ENCODE measurements at places on chromosomes 6 and 20. TPM values are rescaled to one million over a fixed set of nuclear protein-coding genes. Genes with fewer than 3 reads are reported as not detected.

Gene CLPSL1
- total RNA-seq, result not detected

Gene BMP7
- not detected for total RNA-seq

- no peak overlapping the region for H3K4me3 ChIP-seq
- peaks cover 10% of the 10 kb centered on the region for H3K4me1 ChIP-seq
- no peak overlapping the region for H3K27ac ChIP-seq
- H3K27me3 ChIP-seq, result no peaks in the 10 kb centered on the region
- DNase-seq, result no peak
These were observed 37.6 kb upstream of the CHMP4B start for GRCh38 chr20:33773412-33774089.

DNA sequence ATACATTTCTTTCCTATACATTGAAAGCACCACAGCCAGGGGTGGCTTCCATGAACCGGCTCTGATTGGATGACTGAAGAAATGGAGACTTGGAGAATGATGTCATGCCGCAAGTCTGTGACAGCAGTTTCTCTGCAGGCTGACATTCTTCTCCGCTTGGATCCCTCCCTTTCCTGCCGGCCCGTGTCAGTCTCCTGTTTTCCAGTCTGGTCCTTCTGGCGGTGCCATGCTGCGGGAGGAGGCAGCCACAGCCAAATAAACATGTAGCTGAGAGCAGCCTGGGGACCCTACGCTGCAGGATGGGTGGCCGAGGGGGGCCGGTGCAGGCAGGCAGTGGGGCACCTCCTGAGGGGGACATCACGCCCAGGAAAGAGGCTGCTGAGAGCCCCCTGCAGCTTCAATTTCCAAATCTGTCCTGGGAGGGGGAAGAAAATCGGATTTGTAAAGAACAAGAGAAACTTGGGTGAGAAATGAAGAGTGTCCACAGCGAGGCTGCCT lies 178.0 kb downstream of the TAF4 start:
- DNase-seq, result no peak
- no peak overlapping the region for H3K27ac ChIP-seq
- H3K4me3 ChIP-seq, result no peak overlapping the region
- H3K36me3 ChIP-seq, result no peaks in the 10 kb centered on the region
